ENCODE measurements at places on chromosomes 5 and 9. TPM values are rescaled to one million over a fixed set of nuclear protein-coding genes. Genes with fewer than 3 reads are reported as not detected.

Gene DND1
- polyA plus RNA-seq: not detected

Gene SPINK13
- polyA plus RNA-seq: 1.6 TPM

Gene PCDHGA5
- 14.0 TPM for polyA plus RNA-seq

Gene TMEM252
- 0.38 TPM for polyA plus RNA-seq

Gene PGM5
- 11.5 TPM for polyA plus RNA-seq

Gene ADAMTS2
- 13.6 TPM for polyA plus RNA-seq

Gene CDHR2
- 23.0 TPM for polyA plus RNA-seq

Gene IL33
- polyA plus RNA-seq: 17.9 TPM

Gene ARL14EPL
- polyA plus RNA-seq: not detected

Gene RASGRF2
- 12.1 TPM for polyA plus RNA-seq

Gene SPATA31D4
- polyA plus RNA-seq: not detected

Gene SURF4
- 103 TPM for polyA plus RNA-seq

Gene LMNB1
- polyA plus RNA-seq: 53.5 TPM

Gene CD274
- 2.3 TPM for polyA plus RNA-seq

Gene DRD1
- polyA plus RNA-seq: 2.3 TPM

Gene TRIM36
- polyA plus RNA-seq: 35.8 TPM
